ENCODE measurements at places on chromosomes 3 and 15.

DNA sequence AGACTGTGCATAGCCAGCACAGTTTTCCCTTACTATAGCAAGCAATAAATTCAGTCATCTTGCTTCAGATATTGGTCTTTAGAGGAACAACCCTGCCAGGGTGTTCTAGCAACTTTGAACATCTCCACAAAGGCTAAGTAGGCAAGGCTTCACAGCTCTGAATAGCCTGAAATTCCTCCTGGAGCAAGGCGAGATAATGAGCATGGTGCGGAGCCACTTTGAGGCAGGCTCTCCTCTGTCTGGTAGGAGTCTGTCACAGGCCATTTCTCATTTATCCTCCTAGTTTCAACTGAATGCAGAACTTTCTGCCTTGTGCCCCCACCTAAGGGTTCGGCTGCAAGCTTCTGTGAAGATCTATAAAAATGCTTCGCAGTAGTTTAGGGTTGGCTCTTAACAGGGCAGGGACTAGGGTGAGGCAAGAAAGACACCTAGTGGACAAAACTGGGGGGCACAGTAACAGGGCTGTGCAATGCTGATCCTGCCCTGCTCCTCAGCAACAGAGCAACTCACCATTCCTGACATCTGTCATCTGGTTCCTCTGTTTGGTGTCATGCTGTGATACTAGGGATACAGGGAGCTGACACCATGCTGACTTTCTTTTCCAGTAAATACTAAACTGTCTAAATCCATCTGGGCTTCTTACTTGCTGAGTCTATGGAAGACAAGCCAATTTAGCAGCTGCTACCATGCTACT, 16.6 kb upstream of the EHHADH start:
- no peak for DNase-seq

DNA sequence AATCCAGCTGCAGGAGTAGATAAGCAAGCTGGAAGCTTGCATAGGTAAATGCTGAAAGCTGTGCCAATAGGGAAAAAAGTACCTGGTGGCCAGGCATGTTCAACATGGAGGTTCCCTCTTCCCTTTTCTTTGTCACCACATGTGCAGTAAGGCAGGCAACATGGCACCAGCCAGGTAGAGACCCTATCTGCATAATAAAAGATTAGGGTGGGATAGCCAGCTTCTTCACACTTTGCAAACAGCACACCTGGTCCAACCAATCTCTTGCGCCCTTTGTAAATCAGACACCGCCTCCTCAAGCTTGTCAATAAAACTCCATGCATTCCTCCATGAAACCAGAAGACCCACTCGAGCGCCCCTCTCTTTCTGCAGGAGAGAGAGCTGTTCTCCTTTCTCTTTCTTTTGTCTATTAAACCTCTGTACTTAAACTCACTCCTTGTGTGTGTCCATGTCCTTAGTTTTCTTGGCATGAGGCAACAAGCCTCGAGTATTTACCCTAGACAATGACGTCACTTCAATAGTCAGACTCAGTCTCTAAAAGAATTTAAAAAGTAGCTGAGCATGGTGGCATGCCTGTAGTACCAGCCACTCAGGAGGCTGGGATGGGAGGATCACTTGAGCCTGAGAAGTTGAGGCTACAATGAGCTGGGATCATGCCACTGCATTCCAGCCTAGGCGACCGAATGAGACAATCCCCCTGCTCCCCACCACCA, 256.3 kb downstream of the SCAPER start:
- DNase-seq: no peak

DNA sequence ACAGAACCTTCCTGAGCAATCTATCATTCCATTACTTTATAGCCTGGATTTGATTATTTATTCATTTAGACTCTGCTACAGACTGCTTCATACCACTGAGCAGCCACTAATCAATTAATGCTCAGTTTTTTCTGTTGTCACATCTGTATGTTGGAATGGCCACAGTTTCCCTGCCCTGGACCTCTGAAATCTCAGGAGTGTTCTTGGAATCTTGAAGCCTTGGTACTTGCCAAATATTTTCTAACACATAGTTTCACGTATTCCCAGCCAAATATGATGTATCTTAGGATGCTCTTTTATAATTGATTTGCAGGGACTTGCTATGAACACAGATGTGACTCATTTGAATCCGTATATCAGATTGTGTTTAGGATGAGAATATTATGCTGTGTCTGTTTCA, 225.8 kb downstream of the TAFA4 start:
- no peak for DNase-seq

DNA sequence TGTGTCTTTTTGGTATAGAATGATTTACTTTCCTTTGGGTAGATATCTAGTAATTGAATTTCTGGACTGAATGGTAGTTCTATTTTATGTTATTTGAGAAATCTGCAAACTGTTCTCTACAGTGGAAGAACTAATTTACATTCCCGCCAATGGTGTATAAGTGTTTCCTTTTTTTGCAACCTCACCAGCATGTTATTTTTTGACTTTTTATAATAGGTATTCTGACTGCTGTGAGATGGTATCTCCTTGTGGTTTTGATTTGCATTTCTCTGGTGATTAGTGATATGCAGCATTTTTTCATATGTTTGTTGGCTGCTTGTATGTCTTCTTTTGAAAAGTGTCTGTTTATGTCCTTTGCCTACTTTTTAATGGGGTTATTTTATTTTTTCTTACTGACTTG, 607.2 kb downstream of the OTOL1 start:
- DNase-seq: no peak

GRCh38 chr3:125072749-125073389, 17.1 kb upstream of the HEG1 start:
- no peak for DNase-seq

DNA sequence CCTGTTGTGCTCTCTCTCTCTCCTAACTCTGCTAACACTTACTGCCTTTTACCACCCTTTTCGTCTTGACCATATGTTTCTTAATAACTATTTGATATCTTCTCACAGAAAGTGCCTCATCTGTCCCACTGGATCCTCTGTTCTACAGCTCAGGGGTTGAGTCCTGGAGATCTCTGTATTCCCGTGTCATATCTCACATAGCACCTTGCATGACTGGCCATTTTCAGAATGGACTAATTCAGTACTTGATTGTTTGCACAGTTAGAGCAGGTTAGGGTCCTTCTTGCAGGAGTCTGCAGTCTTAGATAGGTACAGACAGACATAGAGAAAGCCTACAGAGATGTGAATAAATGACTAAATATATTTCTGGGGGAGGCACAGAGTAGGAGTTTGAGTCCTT, 20.9 kb downstream of the HACD3 start:
- no peak for DNase-seq

- no peak for DNase-seq
Observed at GRCh38 chr3:188520466-188520865, 366.5 kb downstream of the LPP start.

GRCh38 chr3:7585052-7585451, 724.1 kb downstream of the GRM7 start:
- DNase-seq: no peak

GRCh38 chr3:42491881-42492507, 10.4 kb upstream of the VIPR1 start:
- DNase-seq: no peak

GRCh38 chr3:99579246-99579645, 59.1 kb upstream of the COL8A1 start:
- DNase-seq: no peak

DNA sequence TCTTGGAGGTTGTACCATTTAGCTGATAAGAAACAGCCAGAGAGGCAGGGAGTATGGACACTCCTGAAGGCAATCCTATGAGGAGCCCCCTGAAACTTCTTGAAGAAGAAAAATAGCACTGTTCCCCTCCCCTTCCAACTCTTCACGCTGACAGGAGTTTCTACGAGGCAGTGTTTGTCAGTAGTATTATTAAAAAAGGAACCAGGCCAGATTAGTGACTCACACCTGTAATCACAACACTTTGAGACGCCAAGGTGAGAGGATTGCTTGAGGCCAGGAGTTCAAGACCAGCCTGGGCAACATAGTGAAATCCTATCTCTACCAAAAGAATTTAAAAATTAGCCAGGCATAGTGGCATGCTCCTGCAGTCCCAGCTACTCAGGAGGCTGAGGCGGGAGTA, 38.7 kb downstream of the WWTR1 start:
- no peak for DNase-seq

- no peak for DNase-seq
Observed at GRCh38 chr3:70806556-70806955, 494.1 kb upstream of the MDFIC2 start.

- DNase-seq: no peak
Observed at GRCh38 chr3:29716213-29716612, 435.3 kb downstream of the RBMS3 start.

- no peak for DNase-seq
Observed at GRCh38 chr3:21573291-21573690, 177.7 kb downstream of the ZNF385D start.

GRCh38 chr3:155238845-155239244, 54.6 kb downstream of the STRIT1 start:
- no peak for DNase-seq

- no peak for DNase-seq
Observed at GRCh38 chr15:81740416-81740815, 305.4 kb downstream of the MEX3B start.

DNA sequence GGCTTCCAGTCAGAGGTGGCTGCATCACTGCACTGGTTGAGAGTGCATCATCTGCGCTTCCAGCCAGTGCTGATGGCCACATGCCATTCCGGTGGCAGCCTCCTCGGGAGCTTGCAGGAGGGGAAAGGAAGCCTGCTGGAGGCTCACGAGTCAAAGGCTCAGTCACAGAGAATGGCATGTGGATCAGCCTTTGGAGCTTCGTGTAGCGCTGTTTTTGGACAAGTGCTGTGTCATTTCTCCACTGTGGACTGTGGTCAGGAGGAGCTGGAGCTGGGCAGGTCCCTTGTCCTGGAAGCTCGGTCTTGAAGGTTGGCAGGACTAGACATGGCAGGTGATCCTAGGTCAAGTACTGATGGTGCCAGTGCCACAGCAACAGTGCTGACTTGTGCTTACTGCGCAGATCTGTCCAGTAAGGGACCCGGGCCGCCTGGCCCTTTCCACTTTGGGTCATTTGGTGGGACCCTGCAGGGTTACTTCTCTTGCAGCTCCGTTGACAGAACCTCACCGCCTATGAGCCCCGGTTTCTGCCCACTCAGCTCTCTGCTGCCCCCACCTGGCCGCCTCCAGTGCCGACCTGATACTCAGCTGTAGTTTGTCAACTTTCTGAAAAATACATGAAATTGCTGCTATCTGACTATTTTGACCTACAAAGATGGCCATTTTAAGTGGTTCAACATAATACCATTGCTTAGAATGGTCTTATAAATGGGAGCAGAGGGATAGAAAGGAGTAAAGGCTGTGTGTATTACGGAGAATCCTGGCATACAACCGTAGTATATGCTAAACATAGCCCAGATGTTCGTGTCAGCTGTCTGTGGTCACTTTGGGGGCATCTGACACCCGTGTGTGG, 27.6 kb upstream of the TRPM1 start:
- DNase-seq: peak; percentile 53

- DNase-seq: no peak
Observed at GRCh38 chr15:25172691-25173090, 217.9 kb downstream of the SNRPN start.

DNA sequence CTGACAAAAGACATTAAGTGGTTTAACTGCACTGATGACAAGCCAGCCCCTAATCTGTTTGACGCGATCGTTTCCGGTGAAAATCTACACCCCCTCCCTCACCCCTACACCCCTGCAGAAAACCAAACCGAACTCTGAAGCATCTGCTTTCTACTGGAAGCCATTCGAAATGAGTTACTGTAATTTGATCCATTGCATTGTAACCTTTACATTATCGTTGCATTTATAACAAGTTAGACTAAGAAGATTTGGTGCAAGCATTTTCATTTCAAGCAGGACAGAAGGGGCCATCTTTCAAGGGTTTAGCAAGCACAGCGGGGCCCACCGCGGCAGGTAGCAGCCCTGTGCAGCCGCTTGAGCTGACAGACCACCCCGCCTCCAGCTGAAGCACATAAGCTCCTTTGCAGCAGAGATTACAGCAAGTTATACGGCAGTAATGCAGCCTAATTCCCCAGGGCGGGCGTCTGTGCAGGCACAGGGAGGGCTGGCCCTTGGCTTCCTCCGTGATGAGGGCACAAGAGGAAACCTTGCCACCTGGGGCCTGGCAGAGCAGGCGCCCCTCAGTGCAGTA, 79.3 kb downstream of the CHSY1 start:
- DNase-seq: no peak

DNA sequence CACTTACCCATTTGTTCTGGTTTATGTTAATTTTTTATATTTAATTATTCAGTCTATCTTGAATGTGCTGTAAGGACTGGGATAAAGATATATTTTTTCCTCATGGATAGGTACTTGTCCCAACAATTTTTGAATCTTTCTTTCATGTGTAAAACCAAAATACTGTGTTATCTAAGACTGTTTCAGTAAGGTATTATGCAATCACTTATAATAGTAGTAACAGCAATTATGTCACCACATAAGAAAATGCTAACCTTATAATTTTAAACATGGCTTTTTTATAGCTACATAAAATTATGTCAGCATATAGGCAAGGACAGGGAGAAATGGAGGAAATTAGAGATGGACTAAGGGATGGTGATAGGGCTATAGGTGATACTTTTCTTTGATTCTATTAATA, 2.9 kb upstream of the CTDSPL start:
- DNase-seq: no peak

- DNase-seq: no peak
Observed at GRCh38 chr3:140315955-140316354, 361.9 kb upstream of the TRIM42 start.

DNA sequence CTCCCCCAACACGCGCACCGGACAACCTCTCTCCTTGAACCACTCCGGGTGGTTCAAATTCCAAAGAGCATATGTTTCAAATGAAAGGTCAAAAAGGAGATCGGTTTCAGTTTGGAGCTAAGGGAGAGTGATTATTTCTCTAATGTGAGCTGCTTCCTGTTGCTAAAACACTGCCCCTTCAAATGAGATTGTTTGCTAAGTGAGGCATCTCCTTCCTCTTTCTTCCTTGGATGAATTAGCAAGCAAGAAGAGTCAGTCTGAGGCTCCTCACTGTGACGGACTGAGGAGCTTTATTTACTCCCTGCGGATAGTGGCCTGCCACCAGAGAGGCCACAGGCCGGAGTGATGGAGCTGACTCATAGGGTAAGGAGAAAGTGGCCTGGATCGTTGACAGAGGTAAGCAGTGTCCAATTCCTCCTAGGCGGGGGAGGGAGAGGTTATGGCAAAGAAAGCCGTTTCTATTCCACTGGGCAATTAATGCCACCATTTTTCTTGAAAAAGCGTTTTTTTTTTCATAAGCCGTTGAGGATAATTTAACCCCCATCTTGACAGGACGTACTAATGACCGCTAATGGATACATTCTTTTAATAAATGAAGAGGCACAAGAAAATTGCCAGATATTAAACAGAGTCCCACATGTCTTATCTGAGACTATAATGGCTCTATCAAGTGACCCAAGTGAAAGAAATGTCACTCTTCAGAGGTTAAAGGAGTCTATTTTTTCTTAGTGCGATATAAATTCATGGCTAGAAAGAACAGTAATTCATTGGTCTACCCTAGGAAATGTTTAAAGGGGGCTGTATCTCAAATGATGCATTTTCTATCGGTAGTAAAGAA, 167.0 kb upstream of the ANKRD28 start:
- DNase-seq: no peak

GRCh38 chr3:27312044-27312668, 57.0 kb downstream of the NEK10 start:
- no peak for DNase-seq
